ENCODE measurements at places on chromosomes 12 and 14.
A peak's percentile ranks its signal among the peaks of the same experiment; 100 is the strongest.

DNA sequence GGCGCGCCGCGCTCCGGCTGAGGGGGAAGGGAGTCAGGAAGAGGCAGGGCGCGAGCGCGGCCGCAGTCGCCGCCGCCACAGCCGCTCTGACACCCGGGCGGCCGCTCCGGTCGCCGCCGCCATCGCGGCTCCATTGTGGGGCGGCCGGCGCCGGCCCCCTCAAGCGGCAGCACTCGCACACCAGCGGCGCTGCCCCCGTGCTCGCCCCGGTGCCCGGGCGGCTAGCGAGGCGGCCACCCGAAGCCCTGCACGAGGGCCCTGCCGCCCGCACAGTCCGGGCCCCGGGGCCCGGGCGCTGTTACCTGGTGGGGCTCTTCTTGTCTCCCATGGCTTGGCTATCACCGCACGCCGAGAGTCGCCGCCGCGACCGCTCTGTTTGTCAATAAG lies 202 bp downstream of the YAF2 start:
- ATAC-seq = peak; percentile 57

GRCh38 chr12:76719171-76720041 lies 44.5 kb upstream of the ZDHHC17 start:
- ATAC-seq = no peak

- ATAC-seq = peak; percentile 17
Observed at GRCh38 chr12:54419088-54419887, at the start of gene ITGA5. Gene ITGA5 (minus strand): TSS chr12:54419266. CDS start chr12:54419198, 68 bp downstream.

DNA sequence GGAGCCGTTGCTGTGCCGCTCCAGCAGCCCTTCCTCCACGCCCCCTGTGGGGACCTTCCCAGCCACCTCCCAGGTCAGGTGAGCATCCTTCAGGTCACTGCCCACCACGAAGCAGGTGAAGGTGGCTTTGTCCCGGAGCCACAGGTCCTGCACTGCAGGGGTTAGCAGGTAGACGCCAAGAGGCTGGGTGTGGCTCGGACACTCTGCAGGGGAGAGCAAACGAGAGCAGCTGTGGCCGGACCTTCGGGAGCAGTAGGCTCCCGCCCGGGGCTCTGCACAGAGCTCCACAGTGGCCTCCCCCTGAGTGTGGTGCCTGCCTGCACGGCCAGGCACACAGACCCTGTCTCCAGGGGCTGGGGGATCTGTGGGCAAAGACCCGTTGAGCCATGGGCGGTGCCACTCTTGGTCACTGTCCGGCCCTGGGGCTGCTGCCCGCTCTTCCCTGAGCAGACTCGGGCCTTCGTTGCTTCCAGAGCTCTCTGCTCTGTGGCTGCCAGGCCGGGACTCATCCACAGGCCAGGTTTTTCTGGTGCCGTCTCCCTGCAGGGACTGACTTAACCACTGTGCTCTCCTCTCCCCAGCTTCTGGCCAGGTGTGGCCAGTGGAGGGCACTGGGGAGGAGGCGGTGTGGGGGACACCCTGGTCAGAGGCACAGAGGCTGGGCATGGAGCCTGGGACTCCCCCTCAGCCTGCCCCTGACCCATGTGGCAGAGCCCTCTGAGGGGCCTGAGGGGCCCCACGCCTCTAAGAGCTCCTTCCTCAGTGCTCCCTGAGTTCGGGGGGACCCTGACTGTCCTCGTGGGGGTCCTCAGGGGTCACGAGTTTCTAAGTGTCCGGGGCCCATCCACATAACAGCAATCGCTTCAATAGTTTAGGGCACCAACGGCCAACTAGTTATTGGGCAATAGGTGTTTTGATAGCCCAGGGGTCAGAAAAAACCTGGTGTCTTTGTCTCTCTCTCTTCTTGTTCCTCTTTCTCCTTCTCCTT lies 314.9 kb downstream of the TMEM121 start:
- ATAC-seq = no peak

GRCh38 chr12:480831-481816 lies 21.4 kb downstream of the B4GALNT3 start:
- ATAC-seq = peak; percentile 99

GRCh38 chr12:66467932-66468331 lies 165.6 kb downstream of the HELB start:
- no peak for ATAC-seq

- no peak for ATAC-seq
Observed at GRCh38 chr12:91958816-91959215, 186.8 kb downstream of the BTG1 start.

DNA sequence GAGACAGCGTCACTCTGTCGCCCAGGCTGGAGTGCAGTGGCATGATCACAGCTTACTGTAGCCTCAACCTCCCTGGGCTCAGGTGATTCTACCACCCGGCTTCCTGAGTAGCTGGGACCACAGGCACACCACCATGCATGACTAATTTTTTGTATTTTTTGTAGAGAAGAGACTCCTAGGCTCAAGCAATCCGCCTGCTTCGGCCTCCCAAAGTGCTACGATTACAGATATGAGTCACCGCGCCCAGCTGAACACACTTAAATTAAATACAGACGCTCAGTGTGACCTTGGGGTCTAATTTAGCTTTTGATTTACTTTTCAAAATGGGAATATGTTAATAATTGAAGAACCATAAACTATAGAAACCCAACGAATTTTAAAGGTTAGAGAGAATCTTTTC lies 77.2 kb downstream of the C2CD5 start:
- ATAC-seq = no peak

Measured in motor neuron (in vitro differentiated cells).